Activated CD8-positive, alpha-beta memory T cell treated with anti-CD3 and anti-CD28 coated beads, Interleukin-2, amount 50 U/mL, for 4 hours (primary cell): ENCODE measurements at places on chromosomes 16 and 17.

- no peak for DNase-seq
These were observed 39.1 kb downstream of the ASPA start for GRCh38 chr17:3514873-3515272.

DNA sequence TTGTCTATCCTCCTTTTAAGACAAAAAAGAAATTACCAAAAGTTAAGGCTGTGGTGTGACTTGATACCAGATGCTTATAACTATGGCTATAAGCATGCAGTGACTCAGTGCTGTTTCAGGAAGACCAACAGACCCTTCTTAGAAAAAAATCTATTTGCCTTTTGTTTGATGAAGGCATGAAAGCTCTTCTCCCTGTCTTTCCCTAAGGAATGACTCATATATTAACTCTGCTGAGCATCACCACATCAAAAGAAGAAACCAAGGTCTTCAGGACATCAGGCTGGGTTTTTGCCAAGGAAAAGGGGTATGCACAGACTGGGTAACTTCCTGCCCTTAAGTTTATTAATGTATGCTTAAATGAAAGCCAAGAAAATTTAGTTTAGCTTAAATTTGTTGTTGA is 47.1 kb downstream of the VMP1 start:
- DNase-seq, result no peak

GRCh38 chr17:35736236-35736635 is 4.8 kb downstream of the RASL10B start:
- no peak for DNase-seq

DNA sequence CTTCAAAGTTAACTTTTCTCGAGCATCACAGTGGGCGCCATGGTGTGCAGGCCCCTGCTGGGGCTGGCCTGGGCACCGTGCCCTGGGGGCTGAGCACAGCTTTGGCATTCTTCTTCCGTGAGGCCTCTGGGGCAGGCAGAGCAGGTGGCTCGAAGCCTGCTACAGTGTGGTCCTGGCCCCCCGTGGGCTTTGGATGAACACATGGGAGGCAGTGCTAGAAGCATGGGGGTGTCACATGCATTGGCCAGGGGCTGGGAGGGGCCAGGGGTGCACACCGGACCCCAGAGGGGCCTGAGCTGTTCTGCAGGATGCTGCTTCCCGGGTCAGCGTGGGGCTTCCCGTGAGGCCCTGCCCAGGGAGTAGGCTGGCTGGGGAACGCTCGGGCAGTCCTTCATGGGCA is 12.1 kb upstream of the C16orf74 start:
- no peak for DNase-seq

GRCh38 chr17:929586-929985 is 50.0 kb downstream of the NXN start:
- DNase-seq, result no peak

DNA sequence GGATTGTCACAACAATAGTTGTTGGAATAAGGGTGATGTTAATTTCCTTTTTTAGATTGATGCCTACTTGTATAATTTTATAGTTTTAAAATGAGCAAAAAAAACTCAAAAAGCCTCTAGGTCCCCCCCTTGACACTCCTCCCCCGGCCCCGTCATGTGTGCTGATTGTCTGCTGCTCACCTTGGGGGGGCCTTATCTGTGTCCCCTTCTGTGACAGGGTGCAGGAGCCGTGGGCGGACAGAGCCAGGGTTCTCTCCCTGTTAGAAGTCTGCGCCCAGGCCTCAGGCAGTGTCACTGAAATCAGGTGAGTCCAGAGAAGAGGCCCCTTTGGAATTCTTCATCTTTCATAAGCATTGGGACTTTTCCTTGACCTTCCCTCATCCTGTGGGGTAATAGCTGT is 27.4 kb upstream of the CPNE2 start:
- no peak for DNase-seq

- DNase-seq, result no peak
These were observed 267.3 kb downstream of the XYLT1 start for GRCh38 chr16:17203424-17203823.

- DNase-seq, result no peak
These were observed 19.8 kb downstream of the MPG start for GRCh38 chr16:97822-98221.

GRCh38 chr17:82474223-82475010 is 15.9 kb downstream of the NARF start:
- no peak for DNase-seq

GRCh38 chr17:42612013-42612412 is 2.5 kb downstream of the TUBG1 start:
- no peak for DNase-seq

GRCh38 chr17:68777243-68777855 is 176.2 kb upstream of the FAM20A start:
- DNase-seq, result no peak

DNA sequence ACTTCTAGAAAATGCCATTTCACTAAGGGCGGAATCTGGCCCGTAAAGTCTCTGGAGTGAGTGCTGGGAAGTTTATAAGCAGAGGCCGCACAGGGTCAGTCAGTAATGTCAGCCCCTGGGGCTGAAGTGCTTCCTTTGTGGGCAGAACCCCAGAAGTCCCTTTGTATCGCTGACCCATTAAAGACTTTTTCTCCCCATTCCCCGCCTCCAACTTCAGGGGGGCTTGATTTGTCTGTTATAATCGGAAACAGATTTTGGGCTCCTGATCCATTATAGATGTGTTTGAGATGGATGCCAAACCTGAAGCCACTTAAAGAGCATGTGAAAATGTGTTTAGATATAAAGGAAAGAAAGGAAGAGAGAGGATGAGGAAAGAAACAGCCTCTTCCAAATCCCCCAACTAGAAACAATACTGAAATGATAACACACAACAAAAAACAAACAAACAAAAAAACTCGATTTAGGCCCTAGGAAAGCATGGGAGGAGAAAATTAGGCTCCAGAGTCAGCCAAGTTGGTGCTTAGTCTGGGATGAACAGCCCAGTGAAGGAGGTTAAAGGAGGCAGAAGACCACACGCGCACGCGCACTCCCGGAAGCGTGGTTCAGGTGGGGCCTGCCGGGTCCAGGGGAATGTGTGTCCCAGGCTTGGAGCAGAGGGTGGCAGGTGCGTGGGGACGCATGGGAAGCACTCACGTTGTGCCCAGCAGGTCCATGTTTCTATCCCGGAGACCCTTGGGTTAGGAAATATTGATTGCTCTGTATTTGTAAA is 27.1 kb downstream of the MSI2 start:
- DNase-seq, result no peak

DNA sequence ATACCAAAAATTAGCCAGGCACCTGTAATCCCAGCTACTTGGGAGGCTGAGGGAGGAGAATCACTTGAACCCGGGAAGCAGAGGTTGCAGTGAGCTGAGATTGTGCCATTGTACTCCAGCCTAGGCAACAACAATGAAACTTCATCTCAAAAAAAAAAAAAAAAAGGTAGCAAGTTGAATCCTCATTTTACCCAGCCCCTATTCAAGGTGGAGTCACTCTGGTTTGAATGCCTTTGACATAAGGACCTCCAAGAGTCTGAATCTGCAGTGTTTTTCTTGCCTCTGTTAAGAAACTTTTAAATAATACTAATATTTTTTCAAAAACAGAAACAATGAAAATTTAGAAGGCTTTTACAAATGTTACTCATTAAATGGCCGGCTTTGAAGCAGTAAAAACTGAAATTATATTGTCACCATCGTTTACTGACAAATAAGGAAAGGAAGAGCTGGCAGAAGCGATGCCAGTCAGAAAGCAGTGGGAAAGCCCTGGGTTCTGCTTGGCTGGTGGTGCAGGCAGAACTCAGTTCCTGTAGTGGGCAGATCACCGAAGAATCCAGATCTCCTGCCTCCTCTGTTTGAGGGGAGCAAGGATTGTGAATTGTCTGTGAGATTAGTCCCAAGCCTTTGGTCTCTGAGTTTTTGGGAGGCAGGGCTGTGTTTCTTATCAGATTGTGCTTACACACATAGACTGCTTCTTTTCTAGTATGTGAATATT is 99.7 kb upstream of the HAS3 start:
- DNase-seq, result no peak

- no peak for DNase-seq
These were observed 8.4 kb downstream of the HBQ1 start for GRCh38 chr16:188674-189073.

GRCh38 chr16:87052506-87052905 is 264.7 kb downstream of the C16orf95 start:
- DNase-seq, result no peak

GRCh38 chr16:2955779-2956578 is 8.1 kb upstream of the KREMEN2 start:
- no peak for DNase-seq

- DNase-seq, result no peak
These were observed 25.0 kb downstream of the MAP3K3 start for GRCh38 chr17:63647065-63647725.

DNA sequence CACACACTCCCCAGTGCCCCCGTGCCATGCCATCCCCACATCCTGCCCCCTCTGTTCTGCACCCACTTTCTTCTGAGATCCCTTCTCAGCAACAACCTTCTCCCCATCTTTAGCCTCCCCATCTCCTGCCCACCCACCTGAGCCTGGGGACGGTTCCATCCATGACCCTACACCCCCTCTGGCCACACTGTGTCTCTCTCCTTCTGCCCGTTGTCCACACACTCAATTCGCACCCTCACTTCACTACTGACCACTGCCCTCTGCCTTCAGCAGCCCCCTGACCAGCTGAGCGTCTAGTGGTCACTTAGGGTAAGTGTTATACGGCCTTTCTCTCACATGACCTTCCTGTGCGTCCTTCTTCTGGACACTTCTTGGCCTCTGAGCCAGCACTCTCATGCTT is 6.1 kb downstream of the ARHGAP27 start:
- DNase-seq, result no peak

DNA sequence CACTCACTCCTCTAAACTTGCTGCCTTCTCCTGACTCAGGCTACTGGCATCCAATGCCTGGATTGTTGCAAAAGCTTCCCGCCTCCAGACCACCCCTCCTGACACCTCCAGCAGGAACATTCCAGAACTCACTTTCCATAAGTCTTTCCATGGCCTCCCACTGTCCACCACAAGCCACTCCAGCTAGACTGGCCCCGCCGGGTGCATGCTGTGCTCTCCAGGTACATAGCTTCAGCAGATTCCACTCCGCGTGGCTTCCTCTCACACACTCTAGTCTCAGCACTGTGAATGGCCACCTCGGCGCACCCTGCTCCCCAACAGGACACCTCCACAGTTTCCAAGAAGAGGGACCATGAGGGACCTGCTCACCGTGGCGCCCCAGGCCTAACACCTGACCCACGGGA is 25.9 kb upstream of the FAAP100 start:
- no peak for DNase-seq

- DNase-seq, result no peak
These were observed 368.6 kb downstream of the SHISA9 start for GRCh38 chr16:13269905-13270528.
